Substantia nigra (tissue), 51 donors: ENCODE measurements at places on chromosomes 16 and 17.

DNA sequence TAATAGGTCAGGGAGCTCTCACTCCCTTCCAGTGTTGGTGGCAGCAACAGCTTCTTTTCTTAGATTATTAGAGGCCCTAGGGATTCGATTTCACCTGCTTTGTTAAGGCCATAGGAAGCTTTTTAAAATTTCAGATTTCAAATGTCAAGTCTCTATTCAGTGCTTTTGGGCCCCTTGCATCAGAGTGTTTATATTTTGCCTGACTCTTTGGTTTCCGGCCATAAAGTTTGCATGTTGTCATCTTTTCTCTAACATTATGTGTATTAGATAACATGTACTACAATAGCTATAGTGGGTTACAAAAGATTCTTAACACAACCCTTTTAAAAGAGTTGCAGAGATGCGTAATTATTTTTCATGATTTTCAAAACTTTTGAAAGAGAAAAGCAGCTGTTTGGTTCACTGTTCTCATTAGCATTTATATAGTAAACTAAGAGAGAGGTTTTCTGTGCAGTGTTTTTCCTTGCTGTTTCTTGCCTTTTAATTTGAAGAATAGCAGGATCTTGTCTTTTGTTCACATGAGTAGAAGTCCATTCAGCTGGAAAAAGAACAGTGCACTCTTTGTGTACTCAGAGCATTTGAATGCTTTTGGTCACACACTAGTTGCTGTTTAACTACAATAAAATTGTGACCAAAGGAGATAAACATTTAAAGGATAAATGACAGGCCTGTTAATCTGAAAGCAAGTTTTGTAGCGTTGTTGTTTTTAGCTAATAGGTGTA, 52.5 kb downstream of the FTO start:
- no peak for DNase-seq

- DNase-seq, result no peak
Measured at GRCh38 chr16:66568355-66568754, 2.1 kb downstream of the CMTM1 start.

- DNase-seq, result no peak
Measured at GRCh38 chr16:27048316-27048715, 18.4 kb upstream of the C16orf82 start.

DNA sequence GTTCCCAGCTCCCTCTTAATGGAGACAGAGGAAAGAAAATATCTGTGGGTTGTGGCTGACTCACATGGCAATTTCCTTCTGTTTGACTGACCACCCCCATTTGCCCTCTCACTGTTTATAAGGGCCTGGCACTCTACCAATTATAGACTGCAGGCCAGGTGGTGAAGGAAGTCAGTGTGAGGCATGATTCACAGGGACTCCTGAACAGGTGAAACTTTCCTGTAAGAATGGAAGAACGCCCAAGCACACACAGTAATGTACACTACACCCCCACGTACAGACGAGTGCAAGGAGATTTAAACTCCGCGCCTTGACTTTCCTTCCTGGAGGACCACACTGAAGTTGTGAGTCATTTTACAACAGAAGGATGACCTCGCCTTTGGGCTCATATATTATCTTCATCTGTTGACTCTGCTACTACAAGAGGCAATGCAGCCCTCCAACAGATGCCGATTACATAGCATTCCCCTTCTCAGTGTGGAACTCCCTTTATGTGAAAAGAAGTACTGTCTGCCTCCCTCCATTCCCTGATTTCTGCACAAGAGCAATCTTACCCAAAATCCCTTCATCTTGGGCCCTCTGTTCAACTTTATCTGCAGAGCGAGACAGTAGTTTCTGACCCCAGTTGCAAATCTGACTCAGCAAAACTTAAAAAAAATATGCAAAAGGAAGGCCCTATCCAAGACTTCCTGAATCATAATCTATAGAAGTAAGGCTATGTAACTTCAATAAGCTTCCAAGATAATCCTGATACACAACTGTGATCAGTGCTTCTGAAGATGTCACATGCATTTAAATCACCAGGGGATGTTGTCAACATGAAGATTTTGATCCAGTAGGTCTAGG, 163.6 kb downstream of the SHISA6 start:
- DNase-seq, result no peak

- DNase-seq, result no peak
Measured at GRCh38 chr17:2855063-2855600, 58.9 kb downstream of the RAP1GAP2 start.

DNA sequence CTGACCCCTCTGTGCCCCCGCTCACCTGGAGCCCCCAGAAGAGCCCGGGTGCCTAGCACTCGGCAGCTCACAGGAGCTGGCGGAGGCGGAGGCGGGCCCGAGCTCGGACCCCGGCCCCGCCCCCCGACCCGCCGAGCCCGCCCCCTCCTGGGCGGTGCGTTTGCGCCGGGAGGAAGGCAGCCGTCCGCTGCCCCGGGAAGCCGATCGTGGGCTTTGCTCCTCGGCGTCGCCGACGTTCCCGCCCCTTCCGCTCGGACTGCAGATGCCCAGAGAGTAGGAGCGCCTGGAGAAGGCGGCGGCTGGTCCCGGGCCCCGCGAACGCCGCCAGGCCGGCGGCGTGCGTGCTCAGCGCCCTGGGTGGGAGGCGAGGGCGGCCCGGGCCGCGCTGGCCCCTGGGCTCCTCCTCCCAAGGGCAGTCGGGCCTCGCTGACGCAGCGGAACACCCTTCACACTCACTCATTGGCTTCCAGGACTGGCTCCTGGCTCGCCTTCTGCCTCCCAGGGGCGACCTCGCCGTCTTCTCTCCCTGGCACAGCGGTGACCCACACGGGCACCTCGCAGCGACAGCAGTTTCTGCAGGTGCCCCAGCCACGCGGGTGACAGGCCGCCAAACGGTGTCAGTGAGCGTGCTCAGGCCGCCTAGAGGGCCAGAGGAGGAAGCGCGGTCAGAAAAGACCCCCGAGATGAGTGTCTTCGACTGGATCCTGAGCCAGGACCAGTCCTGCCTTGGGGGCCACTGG, at the start of gene PLSCR3:
PLSCR3 (minus strand) TSS at position 74 of the 740 bp plus-strand sequence. CDS start 415 bp downstream, outside the sequence.
- DNase-seq, result peak; percentile 41

GRCh38 chr17:1192911-1193699, 13.3 kb upstream of the ABR start:
- DNase-seq, result no peak

DNA sequence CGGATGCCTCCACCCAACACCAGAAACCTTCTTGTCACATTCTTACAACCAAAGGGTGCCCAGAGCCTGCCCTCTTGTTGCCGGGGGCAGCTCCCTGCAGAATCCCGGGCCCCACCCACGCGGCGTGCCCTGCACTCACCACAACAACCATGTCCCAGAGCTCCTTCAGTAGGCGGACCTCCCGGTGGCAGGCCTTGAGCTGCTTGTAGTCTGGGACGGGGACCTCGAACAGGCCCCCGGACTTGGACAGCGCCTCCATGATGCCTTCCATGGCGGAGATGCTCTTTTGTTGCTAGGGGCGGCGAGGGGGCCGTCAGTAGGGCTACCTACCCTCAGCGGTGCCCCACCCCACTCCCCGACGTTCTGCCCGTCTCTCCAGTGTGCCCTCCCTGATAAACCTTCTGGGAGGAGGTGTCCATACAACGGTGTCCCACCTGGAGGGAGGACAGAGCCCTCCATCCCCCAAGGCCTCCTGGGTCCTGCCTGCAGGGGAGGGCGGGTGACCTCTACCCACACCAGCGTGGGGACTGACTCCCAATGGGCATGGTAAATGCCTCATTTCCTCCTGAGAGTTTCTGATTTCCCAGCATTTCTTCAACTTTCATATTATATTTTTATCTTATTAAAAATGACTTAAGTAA, 52.2 kb downstream of the DNAH17 start:
- no peak for DNase-seq

GRCh38 chr17:1773696-1774181, 11.9 kb downstream of the SERPINF1 start:
- DNase-seq, result no peak

GRCh38 chr16:85162478-85163277, 50.4 kb upstream of the CIBAR2 start:
- no peak for DNase-seq

- DNase-seq, result no peak
Measured at GRCh38 chr17:12256380-12256995, 235.8 kb downstream of the MAP2K4 start.

GRCh38 chr17:82438401-82439193, 12.0 kb downstream of the CYBC1 start:
- no peak for DNase-seq

DNA sequence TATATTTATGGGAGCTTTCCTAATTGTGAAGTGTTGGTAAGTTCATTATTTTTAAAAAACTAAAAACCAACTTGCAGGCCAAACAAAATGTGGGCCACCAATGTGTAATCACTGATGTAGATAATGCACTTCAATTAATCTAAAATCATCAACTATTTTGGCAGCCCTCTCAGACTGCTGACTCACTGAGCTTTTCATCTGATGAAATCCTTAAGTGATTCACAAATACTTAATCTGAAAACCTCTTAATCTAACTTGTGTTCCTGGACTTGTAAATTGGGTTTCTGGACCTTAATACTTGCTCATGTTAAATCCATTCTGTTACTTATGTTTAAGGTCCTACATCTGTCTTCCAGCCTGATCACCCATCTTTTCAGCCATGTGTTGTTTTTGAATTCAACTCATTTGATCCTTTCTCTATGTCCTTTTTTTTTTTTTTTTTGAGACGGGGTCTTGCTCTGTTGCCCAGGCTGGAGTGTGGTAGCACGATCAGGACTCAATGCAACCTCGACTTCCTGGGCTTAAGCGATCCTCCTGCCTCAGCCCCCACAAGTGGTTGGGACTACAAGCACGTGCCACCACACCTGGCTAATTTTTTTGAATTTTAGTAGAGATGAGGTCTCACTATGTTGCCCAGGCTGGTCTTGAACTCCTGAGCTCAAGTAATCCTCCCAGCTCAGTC, 39.0 kb downstream of the PRKCB start:
- DNase-seq, result no peak

DNA sequence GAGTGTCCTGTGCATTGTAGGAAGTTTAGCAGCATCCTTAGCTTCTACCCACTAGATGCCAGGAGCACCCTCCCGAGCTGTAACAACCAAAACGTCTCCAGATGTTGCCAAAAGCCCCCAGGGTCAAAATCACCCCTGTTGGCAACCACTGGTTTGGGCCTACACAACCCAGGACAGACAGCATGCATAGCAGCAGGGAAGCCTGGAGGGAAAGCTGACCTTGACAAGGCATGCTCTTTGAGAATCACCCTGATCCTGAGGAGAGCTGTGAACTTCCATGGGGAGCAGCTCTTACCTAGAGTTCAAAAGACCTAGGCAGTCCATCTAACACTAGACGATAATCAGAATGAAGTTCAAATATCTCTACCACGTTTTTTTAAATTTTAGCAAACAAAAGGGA, 9.2 kb downstream of the SKAP1 start:
- no peak for DNase-seq

DNA sequence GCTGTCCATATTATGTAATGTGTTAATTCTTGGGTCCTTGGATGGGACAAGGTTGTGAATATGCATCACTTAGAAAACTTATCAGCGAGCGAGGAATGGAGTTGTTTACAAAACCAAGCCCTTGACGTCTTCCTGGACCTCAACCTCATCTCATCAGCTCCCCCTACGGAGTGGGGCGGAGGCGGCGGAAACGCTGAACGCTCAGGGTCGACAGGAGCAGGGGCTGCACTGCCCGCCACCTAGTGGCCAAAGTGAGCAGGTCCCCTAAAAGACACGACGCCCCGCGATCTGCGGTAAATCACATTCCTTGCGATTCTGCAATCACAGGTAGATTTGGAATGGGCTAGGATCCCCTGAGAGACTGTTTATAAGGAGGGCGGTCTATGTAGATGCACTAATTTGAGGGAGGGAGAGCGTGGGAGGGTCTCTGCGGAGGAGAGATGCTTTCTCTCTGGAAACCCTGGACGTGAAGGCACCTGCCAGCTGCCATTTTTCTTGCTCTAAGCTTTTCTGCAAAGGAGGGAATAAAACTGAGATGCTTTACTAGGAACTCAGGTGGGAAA, 5.4 kb upstream of the ICAM2 start:
- DNase-seq, result no peak

DNA sequence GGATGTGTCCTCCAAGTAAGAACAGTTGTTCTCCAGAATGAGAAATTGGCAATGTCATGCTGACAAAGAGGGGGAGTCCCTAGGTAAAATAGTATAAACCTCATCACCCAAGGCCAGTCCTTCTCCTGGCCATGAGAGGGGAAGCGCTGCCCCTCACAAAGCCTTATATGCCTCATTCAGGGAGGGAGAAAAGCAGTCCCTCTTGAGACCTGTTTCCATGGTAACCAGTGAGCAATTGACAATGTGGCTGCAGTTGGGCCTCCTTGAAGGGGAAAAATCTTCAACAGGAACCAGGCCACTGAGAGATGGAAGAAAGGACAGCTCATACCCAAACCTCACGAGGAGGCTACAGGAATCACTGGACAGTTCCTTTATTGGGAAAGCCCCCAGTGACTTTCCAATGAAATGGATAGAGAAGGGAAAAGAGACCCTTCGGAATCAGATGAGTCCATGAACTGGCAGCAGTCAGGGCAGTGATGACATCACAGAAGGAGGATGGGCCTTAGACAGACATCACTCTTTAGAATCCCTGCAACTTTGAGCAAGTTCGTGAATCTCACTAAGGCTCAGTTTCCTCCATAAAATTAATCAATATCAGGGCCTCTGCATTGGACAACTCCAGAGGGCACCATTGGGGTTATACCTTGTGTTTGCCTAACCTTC, 275.7 kb downstream of the TOX3 start:
- DNase-seq, result no peak

GRCh38 chr16:65249768-65250167, 127.9 kb upstream of the CDH11 start:
- DNase-seq, result no peak

- DNase-seq, result no peak
Measured at GRCh38 chr16:9757687-9758086, 424.5 kb downstream of the GRIN2A start.

GRCh38 chr16:1062895-1063294, 9.7 kb upstream of the SSTR5 start:
- DNase-seq, result no peak

GRCh38 chr16:83258366-83258928, 549.3 kb upstream of the HSBP1 start:
- no peak for DNase-seq

DNA sequence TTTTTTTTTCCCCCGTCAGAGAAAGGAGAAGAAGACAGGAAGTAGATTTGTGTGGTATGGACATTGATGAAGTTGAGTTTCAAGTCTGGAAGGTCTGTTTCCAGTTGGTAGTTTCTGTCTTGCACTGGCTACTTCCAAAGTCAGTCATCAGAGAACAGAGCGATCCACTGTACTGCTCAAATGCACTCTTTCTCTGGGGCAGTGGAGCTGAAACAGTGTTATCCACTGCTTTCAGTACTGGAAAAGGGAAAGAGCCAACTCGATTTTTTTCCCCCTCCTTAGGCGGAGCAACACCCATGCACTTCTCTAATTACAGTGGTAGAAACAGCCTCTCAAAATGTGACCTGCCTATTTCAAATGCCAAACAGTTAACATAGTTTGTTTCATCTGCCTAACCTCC, 7.4 kb downstream of the PRKCA start:
- DNase-seq, result peak; percentile 18

GRCh38 chr16:57574086-57574485, 31.6 kb downstream of the ADGRG5 start:
- no peak for DNase-seq

- DNase-seq, result no peak
Measured at GRCh38 chr17:82134101-82134500, 36.1 kb upstream of the FASN start.

- DNase-seq, result no peak
Measured at GRCh38 chr16:86083382-86084002, 184.5 kb downstream of the IRF8 start.
